ENCODE measurements at places on chromosomes 13 and 19. TPM values are rescaled to one million over a fixed set of nuclear protein-coding genes. Genes with fewer than 3 reads are reported as not detected.
A peak's percentile ranks its signal among the peaks of the same experiment; 100 is the strongest.

GRCh38 chr13:98142380-98143156, at the start of gene FARP1:
TSS of gene FARP1 (plus strand) at chr13:98143094. CDS start at chr13:98213243, 70,149 bp downstream.
- H3K36me3 ChIP-seq: no peaks in the 10 kb centered on the region
- no peak for DNase-seq
- peak within 1 kb of the TSS; percentile 36 for H3K27ac ChIP-seq

- peaks cover 73% of the 10 kb centered on the region for H3K36me3 ChIP-seq
- no peak overlapping the region for H3K27ac ChIP-seq
- peaks cover 10% of the 10 kb centered on the region for H3K4me1 ChIP-seq
Observed at GRCh38 chr19:1365319-1366269, 18.1 kb upstream of the NDUFS7 start.

- H3K4me3 ChIP-seq: no peak overlapping the region
- no peaks in the 10 kb centered on the region for H3K27me3 ChIP-seq
- no peaks in the 10 kb centered on the region for H3K36me3 ChIP-seq
- no peak for DNase-seq
- no peak overlapping the region for H3K27ac ChIP-seq
Observed at GRCh38 chr13:112933649-112934048, 35.4 kb upstream of the MCF2L start.

- H3K4me1 ChIP-seq: no peaks in the 10 kb centered on the region
- no peaks in the 10 kb centered on the region for H3K27me3 ChIP-seq
- peak; percentile 89 for DNase-seq
- no peaks in the 10 kb centered on the region for H3K36me3 ChIP-seq
- H3K4me3 ChIP-seq: peak overlapping the region; percentile 58
Observed at GRCh38 chr19:44847144-44848035, 1.3 kb downstream of the NECTIN2 start.

DNA sequence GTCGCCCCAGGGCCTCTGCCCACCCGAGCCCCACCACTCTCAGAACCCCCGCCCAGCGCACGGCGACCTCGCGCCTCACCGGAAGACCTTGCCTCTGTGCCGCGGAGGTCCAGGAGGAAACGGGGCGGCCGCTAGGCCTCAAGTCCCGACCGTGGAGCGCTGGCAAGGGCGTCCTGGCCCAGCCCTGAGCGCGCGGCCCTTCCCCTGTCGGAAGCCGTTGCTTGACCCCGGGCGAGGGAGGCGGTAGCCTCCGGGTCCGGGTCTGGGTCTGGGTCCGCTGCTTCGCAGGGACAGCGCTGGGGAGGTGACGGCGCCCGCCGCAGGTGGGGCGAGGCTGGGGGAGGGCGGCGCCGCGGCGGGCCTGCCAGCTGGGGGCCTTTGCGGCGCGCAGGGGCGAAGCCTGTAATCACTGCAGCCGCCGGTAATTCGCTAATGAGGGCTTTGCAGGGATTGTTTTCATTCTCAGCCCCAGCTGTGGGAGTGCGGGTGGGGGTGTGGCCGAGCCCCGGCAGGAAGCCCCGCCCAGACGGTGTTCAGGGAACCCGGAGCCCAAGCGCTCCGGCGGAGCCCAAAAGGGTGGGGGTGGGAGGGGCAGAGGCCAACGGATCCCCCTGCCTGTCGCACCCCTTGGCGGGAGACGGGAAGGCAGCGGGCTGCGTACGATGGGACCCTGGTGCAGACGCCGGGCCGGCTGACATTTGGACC, 8.6 kb downstream of the C19orf25 start:
- peaks cover 44% of the 10 kb centered on the region for H3K4me1 ChIP-seq
- peaks cover 68% of the 10 kb centered on the region for H3K27me3 ChIP-seq
- H3K4me3 ChIP-seq: peak overlapping the region; percentile 48

DNA sequence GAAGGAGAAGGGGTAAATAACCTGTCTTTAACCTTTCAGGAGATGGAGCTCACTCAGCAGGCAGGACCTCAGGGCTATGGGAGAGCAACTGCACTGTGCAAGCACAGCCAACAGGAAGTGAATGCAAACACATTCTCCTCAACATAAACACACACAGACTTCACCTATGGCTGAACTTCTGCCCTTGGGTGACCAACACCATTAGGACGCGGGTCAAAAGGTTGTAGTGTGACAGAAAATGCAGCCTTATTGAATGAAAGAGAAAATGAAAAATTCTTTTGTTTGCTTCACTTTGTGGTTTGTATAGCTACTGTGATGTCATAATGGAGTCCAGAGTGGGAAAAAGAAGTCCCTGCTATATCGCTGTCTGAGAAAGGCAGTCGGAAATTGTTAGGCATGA, 323.0 kb downstream of the NDFIP2 start:
- H3K4me3 ChIP-seq: no peak overlapping the region
- H3K4me1 ChIP-seq: no peaks in the 10 kb centered on the region
- no peak overlapping the region for H3K27ac ChIP-seq
- no peak for DNase-seq
- H3K27me3 ChIP-seq: no peaks in the 10 kb centered on the region

DNA sequence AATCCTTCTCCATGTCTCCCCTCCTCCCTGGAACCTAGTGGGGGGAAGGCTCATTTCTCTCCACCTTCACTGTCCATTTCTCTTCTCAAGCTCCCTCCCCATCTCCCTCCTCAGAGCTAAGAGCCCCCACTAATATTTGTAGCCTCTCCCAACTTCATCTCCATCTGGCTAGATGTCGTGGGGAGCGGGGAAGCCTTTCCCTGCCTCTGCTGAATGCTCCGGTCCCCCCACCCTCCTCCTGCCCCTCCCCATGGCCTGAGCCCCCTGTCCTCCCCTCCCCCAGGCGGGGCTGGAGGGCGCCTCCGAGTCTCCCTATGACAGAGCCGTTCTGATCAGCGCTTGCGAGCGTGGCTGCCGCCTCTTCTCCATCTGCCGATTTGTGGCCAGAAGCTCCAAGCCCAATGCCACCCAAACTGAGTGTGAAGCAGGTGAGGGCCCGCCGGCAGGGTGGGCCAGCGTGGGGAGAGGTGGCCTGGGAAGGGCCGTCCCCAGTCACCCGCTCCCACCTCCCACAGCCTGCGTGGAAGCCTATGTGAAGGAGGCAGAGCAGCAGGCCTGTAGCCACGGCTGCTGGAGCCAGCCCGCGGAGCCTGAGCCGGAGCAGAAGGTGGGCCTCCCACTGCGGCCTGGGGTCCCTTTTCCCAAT, 1.0 kb downstream of the TMEM59L start:
- H3K36me3 ChIP-seq: no peaks in the 10 kb centered on the region
- H3K4me3 ChIP-seq: no peak overlapping the region
- H3K27ac ChIP-seq: no peak overlapping the region
- H3K4me1 ChIP-seq: peaks cover 28% of the 10 kb centered on the region
- no peaks in the 10 kb centered on the region for H3K27me3 ChIP-seq

DNA sequence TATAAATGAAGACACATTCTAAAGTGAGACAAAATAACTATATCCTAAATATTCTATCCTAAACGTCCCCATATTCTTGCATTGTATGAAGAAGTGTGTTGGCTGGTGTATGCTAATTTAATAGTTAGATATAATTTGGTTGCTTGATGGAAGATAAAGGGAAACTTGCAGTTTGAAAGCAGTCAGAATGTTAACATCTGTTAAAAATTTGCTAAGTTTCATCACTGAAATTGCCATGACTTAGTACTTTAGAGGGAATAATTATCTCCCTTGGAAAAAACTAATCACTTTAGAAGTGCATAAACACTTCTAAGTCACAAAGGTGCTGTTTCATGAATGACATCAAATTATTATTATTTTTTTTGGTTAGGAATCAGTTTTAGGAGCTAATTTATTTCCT, 61.6 kb downstream of the ITGBL1 start:
- H3K4me3 ChIP-seq: no peak overlapping the region
- no peak for DNase-seq
- no peaks in the 10 kb centered on the region for H3K4me1 ChIP-seq

DNA sequence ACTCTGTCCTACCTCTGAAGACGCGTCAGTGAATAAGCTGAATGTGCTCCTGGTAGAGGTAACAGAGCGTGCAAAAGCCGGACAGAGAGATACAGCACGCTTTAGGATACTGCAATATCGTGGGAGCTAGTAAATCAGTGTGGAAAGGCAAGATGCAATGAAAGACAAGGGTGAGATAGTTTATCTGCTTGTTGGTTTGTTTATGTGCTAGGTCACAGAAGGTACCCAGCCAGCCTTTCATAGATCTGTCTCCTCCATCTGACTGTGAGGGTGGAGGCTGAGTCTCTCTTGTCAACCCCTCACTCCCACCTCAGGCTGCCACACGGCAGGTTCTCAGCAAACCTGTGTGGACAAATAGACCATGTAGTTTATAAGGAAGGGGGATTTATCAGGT, 904 bp upstream of the GIPC1 start:
- peak overlapping the region; percentile 90 for H3K4me3 ChIP-seq
- H3K36me3 ChIP-seq: no peaks in the 10 kb centered on the region
- no peak for DNase-seq
- peaks cover 31% of the 10 kb centered on the region for H3K4me1 ChIP-seq

- no peak overlapping the region for H3K27ac ChIP-seq
- no peaks in the 10 kb centered on the region for H3K27me3 ChIP-seq
- no peaks in the 10 kb centered on the region for H3K36me3 ChIP-seq
- DNase-seq: no peak
Observed at GRCh38 chr13:59510386-59510785, 653.3 kb downstream of the DIAPH3 start.

DNA sequence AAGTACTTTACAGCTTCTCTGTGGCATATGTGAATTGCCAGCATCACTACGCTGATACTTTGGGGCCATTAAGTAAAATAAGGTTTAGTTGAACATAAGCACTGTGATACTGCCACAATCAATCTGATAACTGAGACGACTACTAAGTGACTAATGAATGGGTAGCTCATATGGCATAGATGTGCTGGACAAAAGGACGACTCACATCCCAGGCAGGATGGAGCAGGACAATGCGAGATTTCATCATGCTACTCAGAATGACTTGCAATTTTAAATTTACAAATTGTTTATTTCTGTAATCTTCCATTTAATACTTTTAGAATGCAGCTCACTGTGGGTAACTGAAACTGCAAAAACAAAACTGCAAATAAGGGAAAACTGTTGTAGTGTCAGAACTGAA, 13.6 kb downstream of the CCDC122 start:
- no peaks in the 10 kb centered on the region for H3K4me1 ChIP-seq
- no peak for DNase-seq
- peaks cover 1% of the 10 kb centered on the region for H3K36me3 ChIP-seq
- H3K27ac ChIP-seq: no peak overlapping the region
- no peaks in the 10 kb centered on the region for H3K27me3 ChIP-seq
- H3K4me3 ChIP-seq: no peak overlapping the region

GRCh38 chr13:32824061-32824460, 192.2 kb upstream of the KL start:
- no peak for DNase-seq
- no peaks in the 10 kb centered on the region for H3K27me3 ChIP-seq
- no peaks in the 10 kb centered on the region for H3K36me3 ChIP-seq
- no peak overlapping the region for H3K27ac ChIP-seq
- no peak overlapping the region for H3K4me3 ChIP-seq

GRCh38 chr19:1929021-1929742, 11.8 kb upstream of the CSNK1G2 start:
- peak overlapping the region; percentile 37 for H3K4me3 ChIP-seq
- H3K27ac ChIP-seq: peak overlapping the region; percentile 37
- peak; percentile 93 for DNase-seq
- H3K27me3 ChIP-seq: no peaks in the 10 kb centered on the region
- H3K36me3 ChIP-seq: no peaks in the 10 kb centered on the region

- DNase-seq: no peak
- no peaks in the 10 kb centered on the region for H3K4me1 ChIP-seq
- H3K27ac ChIP-seq: no peak overlapping the region
- no peak overlapping the region for H3K4me3 ChIP-seq
Observed at GRCh38 chr13:93660391-93661063, 433.9 kb downstream of the GPC6 start.

- DNase-seq: no peak
- H3K27ac ChIP-seq: peak overlapping the region; percentile 1
- no peaks in the 10 kb centered on the region for H3K27me3 ChIP-seq
- no peaks in the 10 kb centered on the region for H3K36me3 ChIP-seq
Observed at GRCh38 chr19:17553256-17553655, 2.2 kb upstream of the COLGALT1 start.

DNA sequence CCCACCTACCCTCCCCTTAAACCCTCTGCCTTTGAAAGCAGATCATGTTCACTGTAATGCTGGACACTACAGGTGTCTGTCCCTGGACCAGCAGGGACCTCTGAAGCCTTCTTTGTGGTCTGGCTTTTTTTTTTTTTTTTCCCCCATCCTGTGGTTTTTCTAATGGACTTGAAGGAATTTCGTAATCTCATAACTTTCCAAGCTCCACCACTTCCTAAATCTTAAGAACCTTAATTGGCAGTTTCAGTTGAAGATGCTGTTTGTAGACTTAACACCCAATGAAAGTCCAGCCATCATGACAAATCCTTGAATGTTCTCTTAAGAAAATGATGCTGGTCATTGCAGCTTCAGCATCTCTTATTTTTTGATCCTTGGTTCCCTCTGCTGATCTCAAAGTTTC, 45.0 kb upstream of the LRCH1 start:
- no peak for DNase-seq
- no peak overlapping the region for H3K27ac ChIP-seq
- H3K36me3 ChIP-seq: no peaks in the 10 kb centered on the region
- no peak overlapping the region for H3K4me3 ChIP-seq

- no peaks in the 10 kb centered on the region for H3K27me3 ChIP-seq
- peak overlapping the region; percentile 84 for H3K27ac ChIP-seq
- peak overlapping the region; percentile 18 for H3K4me3 ChIP-seq
- no peaks in the 10 kb centered on the region for H3K36me3 ChIP-seq
- DNase-seq: no peak
- H3K4me1 ChIP-seq: peaks cover 63% of the 10 kb centered on the region
Observed at GRCh38 chr19:38734176-38734425, 10.2 kb downstream of the CAPN12 start.

- no peak overlapping the region for H3K4me3 ChIP-seq
- peaks cover 4% of the 10 kb centered on the region for H3K36me3 ChIP-seq
- no peak overlapping the region for H3K27ac ChIP-seq
- H3K27me3 ChIP-seq: no peaks in the 10 kb centered on the region
- peak; percentile 39 for DNase-seq
Observed at GRCh38 chr19:7928741-7929701, 3.1 kb upstream of the CTXN1 start.

DNA sequence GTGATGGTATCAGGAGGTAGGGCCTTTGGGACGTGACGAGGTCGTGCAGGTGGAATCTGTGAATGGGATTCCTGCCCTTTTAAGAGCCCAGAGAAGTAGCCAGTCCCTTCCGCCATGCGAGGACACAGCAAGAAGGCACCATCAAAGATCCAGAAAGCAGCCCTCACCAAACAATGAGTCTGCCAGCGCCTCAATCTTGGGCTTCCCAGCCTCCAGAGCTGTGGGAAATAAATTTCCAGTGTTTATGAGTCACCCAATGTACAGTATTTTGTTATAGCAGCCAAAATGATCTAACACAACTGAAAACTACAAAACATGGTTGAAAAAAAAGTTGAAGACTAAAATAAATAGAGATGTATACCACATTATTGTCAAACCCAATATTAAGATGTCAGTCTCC, 16.9 kb upstream of the LAMP1 start:
- H3K4me1 ChIP-seq: no peaks in the 10 kb centered on the region
- no peak for DNase-seq
- H3K4me3 ChIP-seq: no peak overlapping the region
- H3K36me3 ChIP-seq: no peaks in the 10 kb centered on the region

- H3K27ac ChIP-seq: no peak overlapping the region
- H3K4me1 ChIP-seq: no peaks in the 10 kb centered on the region
- DNase-seq: no peak
- no peaks in the 10 kb centered on the region for H3K27me3 ChIP-seq
- no peaks in the 10 kb centered on the region for H3K36me3 ChIP-seq
Observed at GRCh38 chr13:105466376-105466775, 1069.1 kb downstream of the EFNB2 start.

ZNF571 gene
- total RNA-seq: 1.9 TPM

TRIM28 gene
- total RNA-seq: 167 TPM

KLK6 gene
- total RNA-seq: not detected

NCAN gene
- total RNA-seq: not detected

COX7A1 gene
- 10.5 TPM for total RNA-seq

KIR2DL1 gene
- not detected for total RNA-seq

PSPN gene
- total RNA-seq: 1.4 TPM

RCBTB2 gene
- total RNA-seq: 3.2 TPM
